Liver (tissue), 10 donors: ENCODE measurements at places on chromosomes 16 and 17. TPM values are rescaled to one million over a fixed set of nuclear protein-coding genes. Genes with fewer than 3 reads are reported as not detected.

GRCh38 chr17:41784207-41784744 lies 2.2 kb downstream of the JUP start:
- no peaks in the 10 kb centered on the region for H3K36me3 ChIP-seq
- DNase-seq, result no peak
- peak overlapping the region; percentile 86 for H3K27ac ChIP-seq
- H3K4me3 ChIP-seq, result no peak overlapping the region
- peaks cover 27% of the 10 kb centered on the region for H3K4me1 ChIP-seq
- H3K27me3 ChIP-seq, result no peaks in the 10 kb centered on the region

GRCh38 chr17:14950686-14951085 lies 314.4 kb downstream of the PMP22 start:
- H3K27me3 ChIP-seq, result no peaks in the 10 kb centered on the region
- H3K4me1 ChIP-seq, result no peaks in the 10 kb centered on the region
- DNase-seq, result no peak
- H3K27ac ChIP-seq, result no peak overlapping the region
- no peak overlapping the region for H3K4me3 ChIP-seq
- H3K36me3 ChIP-seq, result no peaks in the 10 kb centered on the region

ARSG gene
- 5.4 TPM for total RNA-seq

GRCh38 chr17:57714665-57715180 lies 30.4 kb downstream of the CCDC182 start:
- no peak for DNase-seq
- peaks cover 7% of the 10 kb centered on the region for H3K27me3 ChIP-seq
- no peaks in the 10 kb centered on the region for H3K36me3 ChIP-seq

PYY gene
- not detected for total RNA-seq

DNA sequence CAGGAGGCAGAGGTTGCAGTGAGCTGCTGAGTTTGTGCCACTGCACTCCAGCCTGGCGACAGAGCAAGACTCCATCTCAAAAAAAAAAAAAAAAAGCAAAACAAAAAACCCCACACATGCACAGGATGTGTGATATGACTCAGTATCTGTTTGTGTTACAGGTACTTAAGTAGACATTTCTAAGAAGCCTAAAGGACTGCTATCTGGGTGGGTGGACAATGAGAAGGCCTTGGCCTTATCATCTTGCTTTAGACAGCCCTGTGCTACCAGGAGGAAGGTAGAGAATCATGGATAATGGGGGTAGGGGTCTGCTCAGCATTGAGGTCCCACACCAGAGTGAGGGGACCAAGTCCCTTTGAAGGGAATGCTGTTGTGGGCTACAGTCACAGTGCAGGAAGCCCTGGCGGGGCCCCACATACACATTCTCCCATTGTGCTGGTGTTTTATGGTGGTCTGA lies 26.7 kb downstream of the PLD6 start:
- no peak for DNase-seq
- no peak overlapping the region for H3K4me3 ChIP-seq
- H3K27ac ChIP-seq, result no peak overlapping the region
- peaks cover 63% of the 10 kb centered on the region for H3K36me3 ChIP-seq

DNA sequence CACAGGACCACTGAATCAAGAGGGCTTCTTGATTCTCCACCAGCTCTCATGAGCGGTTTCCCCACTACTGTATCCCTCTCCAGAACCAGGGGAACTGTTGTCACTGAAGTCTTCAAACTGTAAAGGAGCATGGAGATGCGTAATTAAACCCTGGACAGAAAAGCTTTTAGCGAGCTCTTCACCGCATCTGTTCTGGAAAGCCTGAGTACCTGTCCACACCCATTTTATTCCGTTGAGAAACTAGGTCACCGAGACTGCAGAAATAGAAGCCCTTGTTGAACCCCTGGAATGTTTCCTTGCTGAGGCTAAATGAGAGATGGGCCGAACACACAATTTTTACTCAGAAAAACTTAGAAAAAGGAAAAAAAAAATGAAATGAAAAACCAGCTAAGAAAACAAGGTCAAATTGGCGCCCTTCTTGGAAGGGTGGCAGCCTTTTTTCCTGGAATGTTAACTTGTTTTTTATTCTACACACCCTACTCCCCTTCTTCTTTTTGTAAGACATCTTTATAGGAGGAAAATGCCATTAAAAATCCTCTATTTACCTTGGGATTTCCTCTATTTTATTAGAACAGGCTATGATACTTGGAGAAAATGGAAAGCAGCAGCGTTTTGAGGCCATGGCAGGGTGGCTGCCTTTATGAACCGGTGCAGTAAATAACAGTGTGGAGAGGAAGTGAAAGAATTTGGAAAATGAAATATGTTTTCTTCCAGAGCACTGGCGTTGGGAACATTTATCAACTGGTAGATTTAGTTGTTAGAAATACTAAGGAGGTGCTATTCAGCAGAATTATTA lies 52.6 kb upstream of the CRISPLD2 start:
- DNase-seq, result no peak
- peaks cover under 1% of the 10 kb centered on the region for H3K4me1 ChIP-seq
- H3K27ac ChIP-seq, result no peak overlapping the region
- no peaks in the 10 kb centered on the region for H3K27me3 ChIP-seq
- no peak overlapping the region for H3K4me3 ChIP-seq
- H3K36me3 ChIP-seq, result peaks cover 57% of the 10 kb centered on the region

- DNase-seq, result no peak
- H3K4me1 ChIP-seq, result peaks cover 6% of the 10 kb centered on the region
- H3K27me3 ChIP-seq, result no peaks in the 10 kb centered on the region
- no peak overlapping the region for H3K27ac ChIP-seq
Observed at GRCh38 chr16:67399749-67400704, 6.7 kb upstream of the TPPP3 start.

DNA sequence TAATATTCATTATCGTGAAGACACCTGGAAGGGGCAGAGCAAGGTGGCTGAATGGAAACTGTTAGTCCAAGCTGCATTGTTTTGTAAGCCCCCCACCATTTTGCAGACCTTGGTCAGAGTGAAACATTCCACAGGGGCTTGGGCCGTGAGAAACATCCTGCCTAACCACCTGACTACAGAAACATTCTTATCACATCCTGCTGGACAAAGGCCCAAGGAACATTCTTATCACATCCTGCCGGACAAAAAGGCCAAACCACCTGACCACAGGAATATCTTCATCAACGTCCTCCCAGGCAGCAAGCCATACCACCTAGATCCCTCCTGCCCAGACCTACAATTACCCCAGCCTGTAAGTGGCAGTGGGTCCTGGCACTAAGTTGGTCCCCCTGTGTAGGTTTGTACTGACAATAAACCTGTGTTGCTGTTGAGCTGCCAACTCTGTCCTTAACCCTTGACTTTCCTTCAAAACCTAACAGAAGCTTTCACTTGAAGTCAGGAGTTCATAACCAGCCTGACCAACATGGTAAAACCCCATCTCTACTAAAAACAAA lies 19.6 kb downstream of the ATF7IP2 start:
- no peak overlapping the region for H3K27ac ChIP-seq
- H3K4me1 ChIP-seq, result no peaks in the 10 kb centered on the region
- H3K36me3 ChIP-seq, result peaks cover 9% of the 10 kb centered on the region
- no peak for DNase-seq
- no peak overlapping the region for H3K4me3 ChIP-seq

STUB1 gene
- 38.2 TPM for total RNA-seq

GRCh38 chr16:10608687-10609401 lies 28.4 kb upstream of the EMP2 start:
- H3K4me3 ChIP-seq, result no peak overlapping the region
- no peaks in the 10 kb centered on the region for H3K4me1 ChIP-seq
- H3K27ac ChIP-seq, result no peak overlapping the region

DNA sequence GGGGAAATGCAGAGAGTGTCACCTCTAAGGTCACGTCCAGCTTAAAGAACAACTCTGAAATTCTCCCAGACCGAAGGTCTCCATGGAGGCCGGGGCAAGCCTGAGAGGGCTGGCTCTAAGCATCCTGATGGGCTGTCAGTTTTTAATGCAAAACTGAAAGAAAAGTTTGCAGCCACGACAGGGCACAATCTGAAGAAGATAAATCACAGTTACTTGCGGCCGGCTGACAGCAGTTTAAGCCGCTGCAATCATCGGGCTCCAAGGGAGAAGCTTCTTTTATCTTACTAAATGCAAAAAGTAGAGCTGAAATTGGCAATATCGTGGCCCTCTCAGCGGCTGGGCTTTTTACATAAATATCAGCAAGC lies 168.8 kb downstream of the CYLD start:
- no peaks in the 10 kb centered on the region for H3K27me3 ChIP-seq
- peak overlapping the region; percentile 33 for H3K4me3 ChIP-seq
- no peak overlapping the region for H3K27ac ChIP-seq
- DNase-seq, result no peak
- H3K36me3 ChIP-seq, result no peaks in the 10 kb centered on the region

DNA sequence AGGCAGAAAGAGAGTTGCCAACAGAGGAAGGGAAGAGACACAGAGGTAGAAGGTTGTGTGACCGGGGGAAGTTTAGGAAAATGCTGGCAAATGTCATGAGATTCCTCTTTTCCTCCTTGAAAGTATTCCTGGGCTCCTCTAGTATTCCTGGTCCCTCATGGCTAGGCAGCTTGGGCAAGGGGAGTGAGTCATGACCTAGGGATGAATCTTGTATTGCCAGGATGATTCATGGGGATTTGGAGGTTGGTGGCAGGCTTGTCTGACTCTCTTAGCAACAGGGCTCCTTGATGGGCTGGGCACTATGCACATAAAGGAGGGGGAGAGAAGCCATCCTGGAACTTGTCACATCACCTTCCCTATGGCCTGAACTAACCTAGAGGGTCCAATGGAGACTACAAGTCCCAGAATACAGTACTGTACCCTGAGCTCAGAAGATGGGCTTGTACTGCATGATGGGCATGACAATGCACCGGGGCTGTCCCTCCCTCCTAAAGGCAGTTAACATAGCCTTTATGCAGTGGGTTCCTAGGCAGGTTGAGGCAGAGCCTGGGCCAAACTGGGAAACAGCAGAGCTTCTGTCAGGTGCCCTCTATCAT lies 2.1 kb upstream of the SEZ6 start:
- peaks cover 4% of the 10 kb centered on the region for H3K4me1 ChIP-seq
- DNase-seq, result no peak
- H3K36me3 ChIP-seq, result no peaks in the 10 kb centered on the region
- no peak overlapping the region for H3K27ac ChIP-seq

DNA sequence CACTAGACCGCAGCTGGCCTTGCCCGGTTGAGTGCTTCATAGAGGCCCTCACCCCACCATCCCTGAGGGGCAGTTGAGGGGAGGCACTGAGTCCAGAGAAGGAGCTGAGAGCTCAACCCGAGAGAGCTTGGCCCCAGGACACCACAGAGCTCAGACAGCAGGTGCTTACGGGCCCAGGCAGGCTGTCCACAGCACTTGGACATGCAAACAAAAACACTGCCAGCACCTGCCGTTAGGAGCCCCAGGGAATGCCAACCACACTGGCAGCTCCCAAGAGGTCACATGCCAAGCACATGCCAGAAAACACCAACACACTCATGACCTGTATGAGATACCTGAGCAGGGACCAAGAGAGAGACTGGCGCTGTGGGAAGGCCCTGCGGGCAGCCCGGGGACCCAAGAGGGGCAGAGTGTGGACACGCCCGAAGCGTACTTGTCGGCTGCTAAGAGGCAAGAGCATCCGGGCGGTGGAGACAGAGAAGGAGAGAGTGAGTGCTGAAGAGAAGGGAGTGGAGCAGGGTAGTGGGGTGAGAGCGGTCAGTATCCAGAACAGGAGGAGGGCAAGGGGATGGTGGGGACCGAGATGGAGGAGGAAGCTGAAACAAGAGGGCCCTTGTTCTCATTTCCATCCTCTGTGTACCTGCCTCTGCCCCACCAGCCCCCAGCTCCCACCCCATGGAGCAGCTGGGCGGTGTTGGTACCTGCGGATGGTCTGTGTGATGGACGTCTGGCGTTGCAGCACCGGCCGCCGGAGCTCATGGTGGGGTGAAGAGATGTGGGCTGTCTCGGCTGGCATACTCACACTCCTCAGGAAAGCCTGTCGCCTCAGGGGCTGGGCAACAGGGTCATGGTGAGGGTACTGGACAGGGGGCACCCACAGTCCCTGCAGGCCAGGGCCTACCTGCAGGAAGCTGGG lies 8.2 kb downstream of the RHBDF1 start:
- peaks cover 3% of the 10 kb centered on the region for H3K4me1 ChIP-seq
- H3K4me3 ChIP-seq, result no peak overlapping the region
- H3K27ac ChIP-seq, result no peak overlapping the region
- H3K36me3 ChIP-seq, result no peaks in the 10 kb centered on the region
- no peaks in the 10 kb centered on the region for H3K27me3 ChIP-seq

DNA sequence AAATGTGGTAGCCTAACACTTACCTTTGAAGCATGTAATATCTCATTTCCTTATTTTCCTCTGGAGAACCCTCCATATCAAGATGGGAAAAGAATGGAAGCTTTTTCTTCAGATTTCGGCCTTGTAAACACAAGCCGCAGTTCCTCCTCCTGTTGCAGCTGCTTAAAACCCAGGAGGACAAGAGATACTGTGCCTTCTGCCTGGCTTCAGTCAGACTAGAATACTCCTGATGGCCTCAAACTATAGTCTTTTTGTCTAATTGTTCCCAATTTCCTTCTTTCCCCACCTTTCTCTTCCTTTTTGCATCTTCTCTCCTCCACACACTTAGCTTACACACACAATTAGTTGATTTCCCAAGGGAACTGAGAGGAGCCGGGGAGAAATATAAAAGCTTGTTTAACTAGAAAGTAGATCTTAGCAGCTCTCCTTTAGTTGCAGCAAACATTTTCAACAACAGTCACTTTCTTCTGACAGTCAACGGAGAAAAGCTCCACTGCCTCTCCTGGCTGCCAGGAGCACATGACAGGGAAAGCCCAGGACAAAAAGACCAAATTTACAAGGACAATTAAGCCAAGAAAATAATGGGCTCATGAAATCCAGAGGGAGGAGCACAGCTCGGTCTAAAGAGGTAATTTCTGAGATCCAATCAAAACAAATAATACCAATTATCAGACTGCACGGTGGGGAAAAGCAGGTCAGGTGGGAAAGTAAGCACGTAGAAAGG lies 76.4 kb upstream of the C17orf78 start:
- H3K27ac ChIP-seq, result no peak overlapping the region
- no peak overlapping the region for H3K4me3 ChIP-seq
- no peaks in the 10 kb centered on the region for H3K27me3 ChIP-seq
- no peaks in the 10 kb centered on the region for H3K36me3 ChIP-seq
- H3K4me1 ChIP-seq, result no peaks in the 10 kb centered on the region

- DNase-seq, result no peak
- no peaks in the 10 kb centered on the region for H3K27me3 ChIP-seq
- no peak overlapping the region for H3K27ac ChIP-seq
- peaks cover 2% of the 10 kb centered on the region for H3K36me3 ChIP-seq
Observed at GRCh38 chr17:683499-684254, 31.0 kb downstream of the VPS53 start.

MAF gene
- 16.0 TPM for total RNA-seq

ELAC2 gene
- total RNA-seq, result 33.3 TPM

DNA sequence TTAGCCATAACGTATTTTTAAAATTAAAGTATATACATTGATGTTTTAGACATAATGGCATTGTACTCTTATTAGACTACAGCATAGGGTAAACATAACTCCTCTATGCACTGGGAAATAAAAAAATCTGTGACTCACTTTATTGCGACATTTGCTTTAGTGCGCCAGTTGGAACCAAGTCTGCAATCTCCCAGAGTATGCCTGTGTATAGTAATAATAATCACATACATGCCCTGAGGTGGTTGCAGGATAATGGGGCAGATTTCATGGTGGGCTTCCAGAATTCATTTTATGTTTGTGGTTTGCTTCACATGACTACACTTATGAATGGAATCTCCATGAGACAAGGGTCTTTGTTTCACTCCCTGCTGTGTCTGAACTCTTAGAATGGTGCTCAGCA lies 66.9 kb upstream of the N4BP1 start:
- H3K27ac ChIP-seq, result no peak overlapping the region
- H3K4me3 ChIP-seq, result no peak overlapping the region
- DNase-seq, result no peak
- H3K27me3 ChIP-seq, result no peaks in the 10 kb centered on the region
- H3K4me1 ChIP-seq, result no peaks in the 10 kb centered on the region

TBC1D3E gene
- not detected for total RNA-seq

SECTM1 gene
- 3.6 TPM for total RNA-seq
